Fibroblast of skin of abdomen (primary cell): ENCODE measurements at places on chromosomes 3 and 15.

GRCh38 chr3:127691489-127691888, 18.7 kb downstream of the ABTB1 start:
- DNase-seq: no peak

DNA sequence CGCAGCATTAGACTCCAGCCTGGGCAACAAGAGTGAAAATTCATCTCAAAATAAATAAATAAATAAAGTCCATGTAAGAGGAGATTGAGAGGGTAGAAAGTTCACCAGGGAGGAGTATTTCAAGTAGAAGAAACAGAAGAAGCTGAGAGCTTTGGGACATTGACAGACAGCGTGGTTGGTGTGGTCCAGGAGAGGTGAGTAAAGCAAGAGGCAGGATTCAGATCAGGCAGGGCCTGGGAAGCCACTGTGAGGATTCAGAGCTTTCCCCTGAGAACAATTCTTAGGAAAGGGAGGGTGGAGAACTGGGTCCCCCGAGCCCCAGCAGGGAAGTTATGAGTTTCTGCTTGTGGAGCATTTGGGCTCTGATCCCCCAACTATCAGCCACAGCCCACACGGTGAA, 54.2 kb upstream of the AMOTL2 start:
- peak; percentile 52 for DNase-seq

- no peak for DNase-seq
Measured at GRCh38 chr3:31813197-31813596, 167.9 kb downstream of the OSBPL10 start.

DNA sequence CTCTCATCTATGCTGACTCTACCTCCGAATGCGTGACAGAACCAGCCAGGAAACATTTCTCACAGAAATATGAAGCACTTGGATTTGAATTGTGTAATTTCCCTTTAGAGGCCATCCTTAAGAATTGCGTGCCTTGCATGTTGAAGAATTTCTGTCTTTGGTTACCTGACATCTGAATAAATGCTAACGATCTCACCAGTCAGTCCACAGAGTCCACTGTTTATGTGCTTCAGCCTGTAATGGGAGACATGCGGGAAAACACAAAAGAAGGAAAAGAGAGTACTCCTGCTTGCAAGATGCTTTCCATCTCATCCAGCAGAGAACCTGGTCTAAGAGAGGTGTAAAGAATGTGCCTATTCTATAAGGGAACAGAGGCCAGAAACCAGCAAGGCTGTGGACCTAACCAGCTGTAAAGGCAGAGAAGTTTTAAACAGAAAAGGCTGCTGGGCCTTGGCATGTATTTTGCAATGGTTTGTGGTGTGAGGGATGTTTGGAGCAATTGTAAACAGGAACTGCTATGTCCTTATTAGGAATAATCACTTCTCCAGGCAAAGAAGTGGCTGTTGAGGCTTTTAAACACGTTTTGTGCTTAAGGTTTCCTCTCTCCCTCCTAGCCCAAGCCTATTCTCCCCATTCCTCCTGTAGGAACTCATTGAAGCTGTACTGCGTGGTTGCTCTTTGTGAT, 36.4 kb upstream of the BOC start:
- no peak for DNase-seq

- DNase-seq: no peak
Measured at GRCh38 chr3:49720855-49721595, 1.5 kb upstream of the AMIGO3 start.
